ENCODE measurements at places on chromosomes 4 and X.

DNA sequence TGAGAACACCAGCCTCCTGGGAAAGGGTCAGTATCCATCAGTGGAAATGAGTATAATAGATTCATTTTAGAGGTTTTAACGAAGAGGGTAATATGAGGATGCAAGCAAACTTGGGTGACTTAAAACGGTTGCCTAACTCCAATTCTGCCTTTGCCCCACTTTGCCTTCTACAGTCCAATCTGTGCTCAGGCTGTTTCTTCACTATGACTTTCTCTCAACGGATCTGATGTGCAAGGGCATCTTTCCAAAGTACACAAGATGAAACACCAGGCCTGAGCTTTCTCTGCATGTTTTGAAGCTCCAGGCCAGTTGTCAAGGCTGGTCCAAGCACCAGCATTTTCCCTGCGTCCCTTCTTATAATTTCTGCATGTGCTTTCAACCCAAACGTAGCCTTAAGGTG is 68.0 kb upstream of the TMEM164 start:
- no peak for DNase-seq

DNA sequence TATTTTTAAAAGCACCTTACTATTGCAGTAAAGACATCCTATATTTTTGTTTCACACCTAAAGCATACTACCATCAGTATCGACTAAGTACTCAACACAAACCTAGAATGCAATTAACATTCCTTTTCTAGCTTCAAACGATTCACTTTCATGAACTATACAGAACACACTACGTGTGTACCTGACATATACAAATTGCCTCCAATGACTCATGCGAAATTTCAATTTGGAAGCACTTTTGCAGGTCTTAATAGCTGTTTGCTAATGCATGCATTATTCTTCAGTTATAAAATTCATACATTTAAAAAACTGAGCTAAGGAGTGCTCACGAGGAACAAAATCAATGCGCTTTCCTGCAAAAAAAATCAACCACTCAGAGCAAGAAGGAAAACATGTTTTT is 19.7 kb upstream of the GPM6B start:
- no peak for DNase-seq

- DNase-seq = no peak
Observed at GRCh38 chr4:4200624-4201023, 26.1 kb downstream of the OTOP1 start.

DNA sequence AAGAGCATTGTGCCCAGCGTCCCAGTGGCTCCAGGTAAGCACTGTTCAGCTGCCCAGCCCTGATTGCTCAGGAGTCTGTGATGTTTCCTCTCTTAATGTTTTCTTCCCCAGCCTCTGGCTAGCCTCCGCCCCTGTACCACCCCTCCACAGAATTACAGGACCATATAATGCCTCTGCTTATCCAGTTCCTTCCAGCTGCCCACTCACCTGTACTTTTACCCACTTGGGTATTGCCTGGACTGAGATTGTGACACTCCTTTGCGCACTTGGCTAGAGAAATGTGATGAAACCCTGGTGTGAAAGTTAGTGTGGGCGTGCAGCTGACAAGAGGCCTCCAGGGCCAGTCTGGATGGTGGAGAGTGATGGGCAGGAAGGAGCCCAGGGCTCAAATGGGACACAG is at the start of gene AWAT2:
TSS of gene AWAT2 (minus strand) at position 14 of the 400 bp plus-strand sequence. CDS start at position 8, 6 bp downstream.
- DNase-seq = no peak

GRCh38 chr4:108746511-108746910 is 16.3 kb downstream of the ETNPPL start:
- DNase-seq = no peak

DNA sequence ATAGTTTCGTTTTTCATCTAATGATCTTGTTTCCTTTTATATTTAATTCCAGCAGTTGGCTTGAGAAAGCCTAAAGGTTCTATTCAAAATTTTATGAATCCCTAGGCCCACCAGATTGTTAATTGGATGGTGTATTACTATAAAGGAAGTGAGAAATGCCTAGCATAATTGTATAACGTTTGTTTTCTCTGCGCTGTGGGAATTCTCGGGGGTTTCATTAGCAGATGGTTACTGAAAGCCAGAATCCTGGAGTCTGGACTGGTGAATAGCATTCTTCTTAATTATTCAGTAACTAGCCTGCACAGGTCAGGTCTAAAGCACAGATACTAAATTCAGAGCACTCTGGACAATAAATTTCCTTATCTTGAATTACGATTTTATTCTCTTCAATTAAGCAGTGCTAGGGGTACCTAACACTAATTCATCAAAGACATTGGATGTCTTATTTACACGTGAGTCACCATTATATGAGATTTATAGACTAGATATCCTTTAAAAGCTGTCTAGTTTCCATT is 459.4 kb downstream of the DTHD1 start:
- DNase-seq = no peak

- DNase-seq = no peak
Observed at GRCh38 chr4:154559141-154559493, 3.7 kb upstream of the FGB start.

DNA sequence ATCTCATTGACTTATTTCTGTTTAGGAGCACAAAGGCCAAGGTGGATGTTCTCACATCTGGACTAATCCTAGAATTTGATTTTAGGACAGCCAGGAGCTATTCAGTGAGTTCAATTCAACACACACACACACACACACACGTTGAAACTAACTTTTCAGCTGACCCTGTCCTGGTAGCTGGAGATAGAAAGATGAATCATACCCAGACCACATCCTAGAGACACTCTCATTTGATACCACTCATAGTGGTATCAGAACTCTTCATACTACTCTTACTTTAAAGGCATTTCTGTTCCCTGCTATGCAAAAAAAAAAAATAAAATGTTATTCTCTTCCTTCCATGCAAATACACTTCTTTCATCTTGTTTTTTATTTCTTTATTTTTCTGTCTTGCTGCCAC is 36.7 kb downstream of the KLF8 start:
- DNase-seq = no peak

- DNase-seq = no peak
Observed at GRCh38 chr4:141074098-141074878, 59.0 kb downstream of the RNF150 start.

- no peak for DNase-seq
Observed at GRCh38 chr4:7929118-7929951, 10.3 kb downstream of the AFAP1 start.
